ENCODE measurements at places on chromosomes 16 and 17. TPM values are rescaled to one million over a fixed set of nuclear protein-coding genes. Genes with fewer than 3 reads are reported as not detected.

Gene CNTNAP1
- 2.7 TPM for total RNA-seq

Gene RAP1GAP2
- 1.3 TPM for total RNA-seq

Gene RAB37
- total RNA-seq: 34.0 TPM

Gene HID1
- total RNA-seq: 15.0 TPM

Gene MMP25
- total RNA-seq: 0.60 TPM

Gene HBA1
- not detected for total RNA-seq

Gene TEX14
- 1.1 TPM for total RNA-seq

Gene CACNG3
- not detected for total RNA-seq

Gene NTN3
- total RNA-seq: not detected

Gene MGAT5B
- total RNA-seq: 1.7 TPM

Gene KCNG4
- total RNA-seq: not detected

Gene JPH3
- total RNA-seq: not detected

Gene ATP1B2
- 0.96 TPM for total RNA-seq

Gene BAIAP3
- 3.0 TPM for total RNA-seq

Gene SRL
- total RNA-seq: not detected

Gene CMTM1
- total RNA-seq: 3.5 TPM

Gene GPR139
- total RNA-seq: not detected

Gene PLXDC1
- 34.4 TPM for total RNA-seq

Data from naive thymus-derived CD8-positive, alpha-beta T cell (primary cell).